ENCODE measurements at places on chromosomes 5 and 9.

DNA sequence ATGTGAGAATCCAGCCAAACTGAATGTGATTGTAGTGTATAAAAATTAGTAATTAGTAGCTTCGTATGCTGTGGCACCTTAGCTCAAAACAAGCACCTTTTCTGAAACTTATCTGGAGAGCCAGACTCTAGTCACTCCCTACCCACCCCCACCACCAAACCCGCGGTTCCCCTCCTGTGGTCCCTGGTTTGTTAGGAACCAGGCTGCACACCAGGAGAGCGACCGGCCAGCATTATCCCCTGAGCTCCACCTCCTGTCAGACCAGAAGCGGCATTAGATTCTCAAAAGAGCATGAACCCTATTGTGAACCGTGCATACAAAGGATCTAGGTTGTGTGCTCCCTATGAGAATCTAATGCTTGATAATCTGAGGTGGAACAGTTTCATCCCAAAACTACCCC lies 498.6 kb downstream of the CHSY3 start:
- DNase-seq: no peak

- no peak for DNase-seq
Observed at GRCh38 chr5:147613359-147613758, 103.5 kb upstream of the DPYSL3 start.

- DNase-seq: no peak
Observed at GRCh38 chr9:4574657-4575243, 84.5 kb downstream of the SLC1A1 start.

GRCh38 chr5:10034001-10034400 lies 215.7 kb downstream of the ATPSCKMT start:
- DNase-seq: peak; percentile 55

DNA sequence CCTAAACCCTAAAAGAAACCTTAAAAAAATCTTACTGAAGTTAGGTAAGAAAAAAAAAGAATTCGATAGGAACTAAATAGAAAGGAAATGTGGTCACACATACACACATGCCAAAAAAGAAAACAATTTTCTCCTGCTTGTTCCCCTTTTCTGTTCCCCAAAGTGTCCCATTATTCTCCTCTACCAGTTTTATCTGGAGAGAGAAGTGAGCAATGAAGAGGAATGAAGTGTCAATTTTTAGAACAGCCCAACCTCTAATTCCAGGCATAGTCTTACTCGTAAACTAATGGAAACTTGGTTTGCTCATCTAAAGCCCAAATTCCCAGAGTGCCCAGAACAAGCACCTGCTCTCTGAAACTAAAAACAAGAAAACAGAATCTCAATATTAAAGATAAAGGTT lies 26.1 kb downstream of the AP3B1 start:
- DNase-seq: no peak

DNA sequence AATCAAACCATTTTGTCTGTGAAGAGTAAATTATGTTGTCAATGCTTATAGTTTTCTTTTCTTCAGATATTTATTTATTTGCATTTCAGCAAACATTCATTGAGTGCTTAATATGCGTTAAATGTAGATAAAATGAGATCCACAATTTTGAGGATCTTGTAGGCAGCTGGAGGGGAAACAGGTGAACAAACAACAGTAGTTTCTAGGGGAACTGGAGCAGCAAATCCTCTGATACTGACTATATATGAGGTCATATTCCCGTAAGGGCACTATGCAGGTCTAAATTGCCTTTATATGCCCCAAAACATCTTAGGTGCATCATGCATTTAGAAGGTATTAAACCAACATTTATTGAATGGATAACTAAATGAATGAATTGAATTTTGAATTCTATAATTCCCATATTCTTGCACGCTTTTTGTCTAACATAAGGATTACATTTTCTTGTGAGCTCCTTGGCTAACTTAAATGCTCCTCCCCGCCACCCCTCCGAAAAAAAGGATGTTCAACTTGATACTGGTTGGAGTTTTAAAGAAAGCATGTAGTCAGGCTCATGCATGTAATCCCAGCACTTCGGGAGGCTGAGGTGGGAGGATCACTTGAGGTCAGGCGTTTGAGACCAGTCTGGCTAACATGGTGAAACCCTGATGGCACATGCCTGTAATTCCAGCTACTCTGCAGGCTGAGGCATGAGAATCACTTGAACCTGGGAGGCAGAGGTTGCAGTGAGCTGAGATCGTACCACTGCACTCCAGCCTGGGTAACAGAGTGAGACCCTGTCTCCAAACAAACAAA lies 299.8 kb downstream of the TMEM38B start:
- DNase-seq: no peak

GRCh38 chr5:60488466-60489130 lies 211.4 kb downstream of the DEPDC1B start:
- DNase-seq: no peak

DNA sequence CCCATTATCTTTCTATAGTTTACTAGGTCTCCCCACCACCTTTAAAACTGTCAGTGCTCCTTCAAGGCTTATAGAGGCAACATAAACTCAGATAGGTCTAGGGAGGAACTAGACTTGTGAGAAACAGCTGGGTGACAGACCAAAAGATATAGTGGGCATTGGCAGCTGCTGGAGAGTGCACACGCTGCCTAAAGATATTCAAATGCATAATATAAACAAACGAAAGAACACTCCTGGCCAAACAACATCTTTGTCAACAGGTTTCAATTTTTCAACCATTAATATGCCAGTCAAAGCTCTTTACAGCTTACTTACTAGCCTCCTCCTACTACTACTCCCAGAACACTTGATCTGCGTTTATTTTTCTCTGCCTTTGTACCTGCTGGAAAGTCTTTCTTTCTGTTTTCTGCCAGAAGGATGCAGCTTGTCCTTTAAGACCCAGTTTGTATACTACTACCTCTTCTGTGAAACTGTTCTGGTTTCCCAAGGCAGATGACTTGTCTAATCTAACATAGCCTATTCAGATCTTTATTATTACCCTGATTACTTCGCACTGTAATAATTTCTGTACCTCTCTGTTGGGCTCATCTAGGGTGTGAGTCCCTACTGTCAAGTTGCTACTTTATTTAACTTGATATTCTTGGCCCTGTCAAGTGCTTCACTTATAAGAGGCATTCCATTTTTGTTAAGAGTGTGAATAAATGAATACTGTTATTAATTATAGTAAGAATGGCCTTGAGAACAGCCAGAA lies 14.3 kb downstream of the KDM3B start:
- no peak for DNase-seq

GRCh38 chr5:153543959-153544470 lies 53.5 kb downstream of the GRIA1 start:
- no peak for DNase-seq

DNA sequence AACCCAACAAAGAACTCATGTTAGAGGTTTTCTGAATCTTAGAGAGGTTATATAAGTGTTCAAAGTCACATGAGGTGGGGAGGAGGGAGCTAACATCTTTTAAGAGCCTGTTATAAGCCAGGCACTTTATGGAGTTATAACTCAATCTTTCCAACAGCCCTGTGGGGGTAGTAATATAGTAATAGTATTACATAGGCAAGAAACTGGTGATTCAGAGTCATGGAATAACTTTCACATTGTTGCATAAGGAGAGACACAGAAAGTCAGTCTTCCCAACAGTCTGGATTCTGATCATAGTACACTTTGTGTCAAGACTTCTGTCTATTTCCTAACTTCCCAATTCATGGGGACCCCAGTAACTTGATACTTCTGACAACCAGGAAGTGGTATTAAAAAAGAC lies 89.2 kb downstream of the ACER2 start:
- DNase-seq: no peak

- DNase-seq: no peak
Observed at GRCh38 chr5:8114597-8115266, 245.8 kb downstream of the MTRR start.

DNA sequence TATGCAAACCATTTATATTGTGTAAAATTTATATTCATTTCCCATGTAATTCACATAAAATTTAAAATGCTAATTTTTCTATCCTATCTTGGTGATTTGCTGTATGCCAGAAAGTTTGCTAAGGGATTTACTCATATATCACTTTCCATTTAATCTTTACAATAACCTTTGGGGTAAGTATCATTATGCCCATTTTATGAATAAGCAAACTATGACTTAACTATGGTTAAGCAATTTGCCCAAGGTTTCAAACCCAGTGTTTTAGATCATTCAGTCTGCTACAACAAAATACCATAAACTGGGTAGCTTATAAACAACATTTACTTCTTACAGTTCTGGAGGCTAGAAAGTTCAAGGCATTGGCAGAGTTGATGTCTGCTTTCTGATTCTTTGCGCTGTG lies 246.4 kb upstream of the TMEM161B start:
- DNase-seq: no peak

DNA sequence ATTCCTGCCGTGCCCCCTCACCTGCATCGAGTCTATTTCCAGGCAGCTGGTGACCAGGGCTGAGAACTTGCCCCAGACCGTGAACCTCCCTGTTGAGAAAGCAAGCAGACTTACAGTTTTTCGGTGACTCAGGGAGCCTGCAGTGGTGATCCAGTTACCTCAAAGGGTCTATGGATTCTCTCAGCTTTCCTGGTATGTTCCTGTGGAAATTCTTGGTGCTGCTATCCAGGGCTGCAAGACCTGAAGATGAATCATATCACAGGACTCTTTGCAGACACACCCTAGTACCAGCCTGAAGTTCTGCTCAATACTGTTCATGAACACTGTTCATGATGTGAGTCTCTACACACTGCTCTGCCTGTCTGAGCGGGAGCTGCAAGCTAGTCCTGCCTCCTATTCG lies 154.7 kb downstream of the WDR70 start:
- no peak for DNase-seq

GRCh38 chr9:130756037-130756436 lies 62.5 kb downstream of the EXOSC2 start:
- DNase-seq: no peak

DNA sequence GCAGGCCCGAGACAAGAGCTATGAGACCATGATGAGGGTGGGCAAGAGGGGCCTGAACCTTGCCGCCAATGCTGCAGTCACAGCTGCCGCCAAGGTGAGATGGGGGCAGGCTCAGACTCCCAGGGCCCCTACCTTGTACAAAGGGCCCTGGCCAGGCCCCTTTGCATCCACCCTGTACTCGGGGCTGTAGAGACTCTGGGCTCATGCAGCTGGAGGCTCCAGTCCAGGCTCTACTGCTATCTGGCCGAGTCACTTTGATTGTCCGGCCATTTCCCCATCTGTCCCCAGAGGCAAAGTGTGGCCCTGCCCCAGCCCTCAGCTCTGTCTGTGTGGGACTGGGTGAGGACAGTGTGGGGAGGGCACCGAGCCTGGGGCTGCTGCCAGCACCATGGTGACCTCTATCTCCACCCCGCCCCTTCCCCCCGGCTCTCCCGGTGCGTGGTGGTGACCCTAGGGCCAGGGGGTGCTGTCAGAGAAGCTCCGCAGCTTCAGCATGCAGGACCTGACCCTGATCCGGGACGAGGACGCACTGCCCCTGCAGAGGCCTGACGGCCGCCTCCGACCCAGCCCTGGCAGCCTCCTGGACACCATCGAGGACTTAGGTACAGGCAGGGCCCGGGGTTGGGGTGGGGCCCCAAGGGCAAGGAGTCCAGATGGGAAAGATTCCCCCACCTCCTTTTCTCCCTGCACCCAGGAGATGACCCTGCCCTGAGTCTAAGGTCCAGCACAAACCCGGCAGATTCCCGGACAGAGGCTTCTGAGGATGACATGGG lies 6.1 kb downstream of the REEP2 start:
- no peak for DNase-seq

GRCh38 chr5:14351845-14352712 lies 208.9 kb downstream of the TRIO start:
- DNase-seq: peak; percentile 69

GRCh38 chr5:151799407-151799806 lies 27.7 kb downstream of the G3BP1 start:
- DNase-seq: no peak

DNA sequence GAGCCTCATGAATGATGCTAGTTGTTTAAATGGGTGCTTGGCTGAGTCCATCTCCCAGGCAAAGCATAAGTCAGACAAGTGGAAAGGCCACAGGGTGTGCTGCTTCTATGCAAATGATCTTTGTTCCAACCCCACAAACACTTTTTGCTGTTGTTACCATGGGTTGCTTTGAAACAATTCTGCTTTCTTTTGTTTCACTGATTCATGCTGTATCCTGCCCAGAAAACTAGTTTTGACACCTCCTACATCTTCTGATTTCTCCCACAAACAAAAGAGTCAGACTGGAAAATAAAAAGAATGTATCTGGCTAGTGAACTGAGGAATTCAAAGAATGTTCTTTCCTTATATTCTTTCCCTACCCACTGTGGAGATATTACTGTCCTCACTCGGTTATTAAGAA lies 298.6 kb downstream of the DIRAS2 start:
- DNase-seq: no peak

DNA sequence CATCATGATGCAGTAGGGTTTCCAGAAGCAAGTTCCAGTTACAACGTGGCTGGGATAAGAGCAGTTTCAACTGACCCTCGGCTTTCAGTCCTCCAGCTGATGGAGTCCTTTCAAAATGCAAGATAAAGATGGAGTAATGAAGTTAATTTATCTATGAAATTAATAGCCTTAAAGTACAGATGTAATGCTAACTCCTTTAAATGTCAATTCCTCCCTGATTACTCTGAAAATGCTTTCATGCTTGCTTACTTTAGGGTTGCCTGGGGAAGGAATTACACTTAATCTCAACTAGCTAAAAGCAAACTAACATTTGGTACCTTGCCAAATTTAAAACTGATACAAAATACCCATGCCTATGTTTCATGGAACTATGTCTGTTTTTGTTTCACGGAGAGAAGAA lies 178.4 kb downstream of the KIAA0825 start:
- DNase-seq: no peak

DNA sequence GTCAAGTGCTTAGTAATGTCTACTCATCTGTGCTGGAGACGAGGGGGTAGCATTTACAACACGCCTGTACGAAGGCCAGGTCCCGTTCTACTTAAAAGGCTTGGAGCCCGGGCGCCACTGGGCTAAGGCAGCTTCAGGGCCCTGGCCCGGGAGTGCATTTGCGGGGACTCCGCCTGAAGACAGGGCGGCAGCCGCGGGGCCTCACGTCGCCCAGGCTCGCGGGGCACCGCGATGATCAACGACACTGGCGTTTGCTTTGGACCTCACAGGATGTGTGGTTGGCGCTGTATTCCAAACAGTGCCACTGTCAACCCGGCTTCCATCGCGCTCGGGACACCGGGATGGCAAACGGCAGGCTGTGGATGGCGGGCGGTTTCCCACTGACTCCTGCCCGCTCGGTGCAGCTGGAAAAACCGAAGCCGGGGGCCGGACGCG lies 1.1 kb upstream of the TENT4A start:
- peak; percentile 53 for DNase-seq

GRCh38 chr9:120935383-120935857 lies 8.8 kb upstream of the TRAF1 start:
- peak; percentile 95 for DNase-seq

DNA sequence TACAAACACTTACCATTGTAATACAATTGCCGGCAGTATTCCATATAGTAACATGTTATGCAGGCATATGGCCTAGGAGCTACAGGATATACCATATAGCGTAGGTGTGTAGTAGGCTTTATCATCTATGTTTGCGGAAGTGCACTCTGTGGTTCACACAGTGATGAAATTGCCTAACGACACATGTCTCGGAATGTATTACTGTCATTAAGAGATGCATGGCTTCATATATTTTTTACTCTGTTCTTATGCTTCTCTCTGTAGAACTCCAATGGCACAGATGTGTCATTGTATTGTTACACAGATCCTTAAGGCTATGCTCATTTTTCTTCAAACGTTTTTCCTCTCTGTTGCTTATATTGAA lies 19.2 kb upstream of the ANKRD18A start:
- no peak for DNase-seq

- no peak for DNase-seq
Observed at GRCh38 chr9:26112724-26113123, 434.5 kb upstream of the TUSC1 start.
